ENCODE measurements at places on chromosomes 3 and 15.

GRCh38 chr3:190973771-190974170 is 111.3 kb upstream of the GMNC start:
- DNase-seq, result no peak

GRCh38 chr3:53255423-53255774 is 423 bp downstream of the TKT start:
- DNase-seq, result no peak

DNA sequence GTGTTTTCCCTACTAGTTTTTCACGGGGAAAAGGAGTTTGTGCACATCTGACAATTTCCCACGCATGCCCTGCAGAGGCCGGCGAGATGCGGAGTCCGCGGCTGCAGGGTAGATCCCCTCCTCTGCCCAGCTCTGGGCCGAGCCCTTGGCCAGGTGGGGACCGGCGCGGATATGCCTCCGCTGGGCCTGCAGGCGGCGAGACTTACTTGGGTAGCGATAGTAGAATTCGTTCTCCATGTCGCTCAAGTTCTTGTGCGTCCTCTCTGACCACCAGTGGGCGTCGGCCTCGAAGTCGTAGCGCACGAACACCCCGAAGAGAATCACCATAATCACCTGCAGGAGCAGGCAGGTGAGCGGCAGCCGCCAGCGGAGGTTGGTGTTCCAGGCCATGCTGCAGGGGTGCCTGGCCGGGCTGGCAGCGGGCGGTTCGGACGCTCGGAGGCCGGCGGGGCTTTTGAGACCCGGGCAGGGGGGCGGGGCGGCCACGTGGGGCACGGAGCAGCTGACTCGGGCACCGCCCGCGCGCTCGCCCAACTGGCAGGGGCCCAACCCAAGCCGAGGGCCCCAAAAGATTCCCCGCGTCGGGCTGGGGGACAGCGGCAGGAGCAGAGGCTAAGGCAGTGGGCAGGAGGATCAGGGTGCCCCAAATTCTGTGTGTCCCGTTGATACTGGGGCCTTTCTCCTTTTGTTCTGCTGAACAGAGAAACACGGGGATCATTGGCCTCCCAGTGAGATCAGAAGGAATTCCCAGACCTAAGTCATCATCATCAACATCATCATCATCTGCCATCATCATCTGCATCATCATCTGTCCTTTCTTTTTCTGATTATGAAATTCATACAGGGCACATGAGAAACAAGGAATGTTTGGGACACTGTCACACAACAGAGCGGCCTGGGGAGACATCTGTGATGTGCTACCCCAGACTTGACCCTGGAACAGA is at the start of gene RHCG:
Gene RHCG, minus strand, starts transcription at position 429 of the 944 bp plus-strand sequence. Its CDS starts 39 bp downstream, at position 390.
- DNase-seq, result no peak

GRCh38 chr3:52730681-52731080 is 24.8 kb downstream of the SPCS1 start:
- no peak for DNase-seq

DNA sequence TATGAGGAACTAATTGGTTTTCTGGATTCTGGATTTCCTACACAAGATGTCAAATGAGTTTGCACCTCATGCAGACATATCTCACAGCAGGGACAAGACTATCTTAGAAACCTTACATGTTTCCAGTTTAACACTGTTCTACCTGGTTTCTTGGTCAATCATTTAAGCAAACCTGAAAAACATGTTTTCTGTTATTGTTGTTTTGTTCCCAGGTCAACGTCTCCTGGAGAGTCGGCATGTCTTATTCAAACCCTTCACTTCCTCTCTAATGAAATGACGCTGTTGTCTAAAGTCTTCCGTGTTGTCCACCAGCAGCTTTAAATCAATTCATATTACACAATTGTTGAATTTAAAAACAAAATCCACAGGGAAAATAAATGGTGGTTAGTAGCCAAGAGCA is 150.9 kb downstream of the CNTN3 start:
- no peak for DNase-seq

- no peak for DNase-seq
These were observed 2.3 kb downstream of the PEAK1 start for GRCh38 chr15:77417602-77418001.

DNA sequence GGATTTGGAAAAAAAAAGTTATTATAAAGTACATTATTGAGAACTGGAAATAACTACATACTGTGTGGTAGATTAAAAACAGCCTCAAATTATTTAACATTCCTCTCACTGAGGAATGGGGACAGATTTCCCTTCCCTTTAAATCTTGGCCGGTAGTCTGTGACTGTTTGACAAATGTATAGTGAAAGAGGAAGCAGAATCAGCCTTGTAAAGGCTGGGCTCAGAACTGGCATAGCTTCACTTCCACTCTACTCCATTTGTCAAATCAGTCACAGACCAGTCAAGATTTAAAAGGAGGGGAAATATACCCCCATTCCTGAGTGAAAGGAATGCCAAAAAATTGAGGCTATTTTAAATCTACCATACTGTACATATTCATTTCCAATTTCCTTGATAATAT is 18.2 kb upstream of the B4GALT4 start:
- DNase-seq, result no peak

DNA sequence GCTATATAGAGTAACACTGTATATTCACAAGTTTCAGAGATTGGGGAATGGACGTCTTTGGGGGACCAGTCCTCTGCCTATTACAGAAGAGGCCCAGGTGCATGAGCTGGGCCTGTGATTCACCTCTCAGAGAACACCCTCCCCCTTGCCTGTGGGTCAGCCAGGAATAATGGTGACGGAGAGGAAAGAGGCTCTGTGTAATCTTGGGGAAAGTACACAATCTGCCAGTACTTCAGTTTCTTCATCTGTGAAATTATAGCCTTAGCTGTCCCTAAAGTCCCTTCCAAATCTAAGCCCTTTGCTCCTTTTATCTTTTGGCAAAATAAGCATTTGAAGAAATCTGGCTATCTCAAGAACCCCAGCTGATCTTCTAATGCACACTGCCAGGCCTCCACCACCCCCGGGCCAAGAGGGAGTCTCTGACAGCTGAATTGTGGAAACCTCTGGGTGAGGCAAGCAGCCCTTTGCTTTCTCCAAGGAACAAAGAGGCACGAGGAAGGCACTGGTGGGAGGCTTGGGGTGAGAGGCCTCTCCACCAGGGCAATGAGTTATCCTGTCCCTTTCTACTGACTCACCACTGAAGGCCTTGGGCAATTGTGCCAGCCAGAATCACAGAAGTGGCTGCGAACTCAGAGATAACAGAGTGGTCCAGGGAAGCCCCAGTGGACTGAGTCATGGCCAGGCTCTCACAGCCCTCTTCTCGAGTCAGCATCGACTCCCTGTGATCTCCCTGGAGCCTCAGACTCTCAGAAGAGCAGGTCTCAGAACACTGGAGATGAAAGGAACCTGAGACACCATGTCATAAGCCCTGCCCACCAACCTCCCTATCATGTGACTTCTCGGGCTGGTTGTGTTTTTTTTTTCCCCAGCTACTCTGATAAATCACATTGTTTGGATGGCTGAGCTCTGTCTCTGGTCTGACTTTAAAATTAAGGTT is 31.8 kb downstream of the CCNL1 start:
- peak; percentile 29 for DNase-seq

GRCh38 chr15:43913941-43914340 is 87.1 kb downstream of the WDR76 start:
- DNase-seq, result no peak

GRCh38 chr3:64694114-64694513 is 6.3 kb upstream of the ADAMTS9 start:
- DNase-seq, result no peak

- no peak for DNase-seq
These were observed 28.6 kb upstream of the SEMA3F start for GRCh38 chr3:50126287-50127211.

All from stimulated activated CD8-positive, alpha-beta memory T cell treated with anti-CD3 and anti-CD28 coated beads, Interleukin-7, amount 100 ng/mL, for 1 hour (primary cell).